Stimulated activated naive CD4-positive, alpha-beta T cell (primary cell): ENCODE measurements at places on chromosomes 5 and 9.
A peak's percentile ranks its signal among the peaks of the same experiment; 100 is the strongest.

GRCh38 chr9:132745756-132746709 is 75.8 kb downstream of the GTF3C4 start:
- DNase-seq, result no peak

DNA sequence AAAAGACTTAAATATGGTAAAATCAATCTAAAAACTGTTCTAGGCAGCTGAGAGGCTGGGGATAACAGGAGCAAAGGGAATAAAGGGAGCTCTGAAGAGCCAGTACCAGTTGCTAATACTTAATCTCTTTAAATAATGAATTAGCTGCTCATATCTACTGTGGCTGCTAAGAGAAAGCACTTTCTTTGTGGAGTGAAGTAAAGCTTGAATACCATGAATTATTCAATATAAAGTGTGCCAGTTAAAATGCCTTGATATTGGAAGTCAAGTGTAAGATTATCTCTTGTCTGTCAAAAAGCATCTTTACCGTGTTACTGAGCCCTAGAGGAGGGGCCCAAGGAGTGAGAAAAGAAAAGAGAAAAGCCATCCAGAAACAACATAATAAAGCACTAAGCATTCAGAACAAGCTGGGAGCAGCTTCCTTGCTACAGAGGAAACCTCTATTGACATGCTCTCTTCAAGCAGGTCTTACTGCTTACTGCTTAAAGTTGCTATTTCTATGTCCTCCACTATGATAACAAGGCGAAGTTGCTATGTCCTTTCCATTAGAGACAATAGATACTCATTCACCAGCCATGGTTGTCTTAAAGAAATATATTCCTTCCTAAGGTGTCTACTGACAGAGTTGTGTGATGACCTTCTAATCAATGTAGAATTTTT is 297.4 kb downstream of the CETN3 start:
- DNase-seq, result no peak

DNA sequence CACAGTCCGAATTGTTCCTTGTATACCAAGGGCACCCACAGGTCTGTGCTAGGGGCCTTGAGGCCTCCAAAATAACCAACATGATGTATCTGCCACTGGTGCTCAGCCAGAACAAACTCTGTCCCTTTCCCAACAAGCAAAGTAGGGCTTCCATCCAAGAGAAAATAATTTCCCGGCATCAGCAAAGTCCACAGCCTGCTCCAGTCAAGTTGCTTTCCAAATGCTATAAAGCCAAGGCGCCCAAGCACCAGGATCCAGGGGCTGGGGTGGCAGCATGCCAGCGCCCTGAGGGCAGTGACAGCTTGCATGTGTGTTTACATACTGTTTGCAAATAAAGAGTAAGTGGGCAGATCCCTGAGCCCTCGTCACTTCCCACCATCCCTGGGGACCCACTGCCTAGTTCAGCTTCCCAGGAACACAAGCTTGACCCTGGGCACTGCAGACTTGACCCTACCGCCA is 155.9 kb downstream of the ERCC6L2 start:
- DNase-seq, result no peak

- DNase-seq, result no peak
Measured at GRCh38 chr5:93941897-93942296, 200.5 kb upstream of the POU5F2 start.

- no peak for DNase-seq
Measured at GRCh38 chr5:172488221-172488620, 33.9 kb upstream of the SH3PXD2B start.

GRCh38 chr9:131546336-131547084 is 1.2 kb downstream of the PRRT1B start:
- DNase-seq, result no peak

DNA sequence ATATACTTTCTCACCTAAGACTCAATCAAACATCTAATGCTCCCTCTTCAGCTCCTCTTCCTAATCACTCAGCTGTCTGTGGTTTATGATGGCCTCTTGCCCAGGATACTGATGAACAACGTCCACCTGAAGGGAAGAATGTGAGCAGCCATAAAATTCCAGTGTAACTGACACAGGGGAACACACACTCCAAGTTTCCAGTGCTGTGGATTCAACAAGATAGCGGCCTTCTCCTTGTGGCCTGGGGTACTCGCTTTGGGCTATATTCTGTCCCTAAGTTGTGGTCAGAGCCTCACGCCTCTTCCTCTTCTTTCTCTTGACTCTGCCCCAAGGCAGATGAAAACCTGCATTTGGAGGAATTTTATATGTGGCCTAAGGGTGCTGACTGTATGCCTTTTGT is 11.7 kb downstream of the B4GALT1 start:
- no peak for DNase-seq

DNA sequence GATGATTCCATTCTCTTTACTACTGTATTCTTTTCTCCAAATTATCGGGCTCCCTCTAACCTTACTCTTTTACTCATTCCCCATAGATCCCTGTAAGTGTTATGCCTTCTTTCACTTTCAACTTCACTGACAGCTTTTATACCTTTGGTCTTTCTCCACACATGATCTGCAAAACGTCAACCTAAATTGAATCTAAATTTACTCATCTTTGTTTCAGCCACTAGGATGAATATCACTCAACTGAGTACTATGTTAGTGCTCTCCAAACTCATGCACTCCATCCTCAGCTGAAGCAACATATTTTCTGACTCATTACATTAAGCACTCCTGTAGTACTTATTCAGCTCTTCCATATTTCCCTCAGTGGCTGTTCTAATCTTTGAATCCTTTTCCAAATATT is 133.4 kb downstream of the ADAMTS19 start:
- no peak for DNase-seq

DNA sequence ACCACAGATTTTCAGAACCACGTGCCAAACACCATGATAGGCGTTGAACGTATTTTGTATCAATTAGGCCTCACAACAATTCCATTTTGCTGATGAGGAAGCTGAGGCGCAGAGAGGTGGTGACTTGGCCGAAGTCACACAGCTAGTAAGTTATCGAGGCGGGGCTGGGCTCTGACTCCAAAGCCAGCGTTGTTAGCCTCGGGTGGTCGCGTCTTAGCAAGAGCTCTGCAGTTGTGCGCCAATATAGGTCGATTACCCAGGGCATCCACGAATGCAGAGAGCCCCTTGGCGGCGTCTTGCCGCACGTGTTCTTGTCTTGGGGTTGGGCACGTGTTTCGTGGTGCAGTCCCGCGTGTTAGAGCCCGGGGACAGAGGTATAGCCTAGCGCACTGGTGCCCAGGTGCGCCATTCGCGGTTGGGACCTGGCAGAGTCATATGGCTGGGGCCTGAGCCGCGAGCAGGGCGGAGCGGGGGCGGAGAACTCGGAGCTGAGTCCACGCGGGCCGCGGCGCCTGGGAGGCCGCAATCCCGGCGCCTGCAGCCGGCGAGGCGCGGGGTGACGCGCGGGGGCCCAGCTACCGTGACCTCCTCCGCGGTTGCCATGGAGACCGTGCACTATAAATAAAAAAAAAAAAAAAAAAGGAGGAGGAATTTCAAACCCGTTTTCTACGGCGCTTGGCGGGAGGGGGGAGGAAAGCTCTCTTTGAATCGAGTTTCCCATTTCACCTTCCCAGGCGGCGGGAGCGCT is 62.3 kb downstream of the CXXC5 start:
- peak; percentile 69 for DNase-seq

- DNase-seq, result no peak
Measured at GRCh38 chr9:87100001-87100400, 152.7 kb upstream of the GAS1 start.

DNA sequence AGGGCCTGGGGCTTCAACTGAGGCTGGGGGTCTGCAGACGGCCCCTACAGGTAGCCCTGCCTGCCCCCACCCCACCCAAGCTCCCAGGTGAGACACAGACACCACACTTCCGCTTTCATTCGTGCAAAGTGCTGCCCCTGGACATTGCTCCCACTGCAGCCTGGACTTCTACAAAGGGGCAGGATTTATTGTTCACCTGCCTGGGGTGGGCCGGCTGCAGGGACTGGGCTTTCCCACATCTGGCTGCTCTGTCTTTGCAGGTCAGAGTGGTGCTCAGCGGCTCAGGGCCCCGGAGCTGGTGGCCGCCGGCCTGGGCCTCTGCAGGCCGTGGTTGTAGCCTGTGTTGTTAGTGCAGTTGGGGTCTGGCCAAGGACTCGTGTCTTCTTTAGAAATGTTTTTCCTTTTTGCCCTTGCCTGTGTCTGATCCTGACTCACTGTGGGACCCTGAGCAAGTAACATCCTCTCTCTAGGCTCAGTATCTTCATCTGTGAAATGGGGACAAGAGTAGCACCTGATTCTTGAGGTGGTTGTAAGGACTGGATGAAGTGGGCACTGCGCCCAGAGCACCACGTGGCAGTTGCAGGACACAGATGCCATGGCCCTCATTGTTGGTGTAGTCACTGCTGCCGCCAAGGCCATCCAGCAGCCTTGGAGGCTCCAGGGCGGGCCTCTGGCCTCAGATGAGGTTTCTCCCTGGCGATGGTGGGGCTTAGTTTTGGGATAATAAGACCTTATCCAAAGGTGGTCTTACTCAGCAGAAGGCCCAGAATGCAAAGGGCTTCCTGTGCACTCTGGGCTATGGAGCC is 143.9 kb downstream of the CACNA1B start:
- no peak for DNase-seq

GRCh38 chr5:56733580-56733979 is 81.8 kb upstream of the MAP3K1 start:
- no peak for DNase-seq

DNA sequence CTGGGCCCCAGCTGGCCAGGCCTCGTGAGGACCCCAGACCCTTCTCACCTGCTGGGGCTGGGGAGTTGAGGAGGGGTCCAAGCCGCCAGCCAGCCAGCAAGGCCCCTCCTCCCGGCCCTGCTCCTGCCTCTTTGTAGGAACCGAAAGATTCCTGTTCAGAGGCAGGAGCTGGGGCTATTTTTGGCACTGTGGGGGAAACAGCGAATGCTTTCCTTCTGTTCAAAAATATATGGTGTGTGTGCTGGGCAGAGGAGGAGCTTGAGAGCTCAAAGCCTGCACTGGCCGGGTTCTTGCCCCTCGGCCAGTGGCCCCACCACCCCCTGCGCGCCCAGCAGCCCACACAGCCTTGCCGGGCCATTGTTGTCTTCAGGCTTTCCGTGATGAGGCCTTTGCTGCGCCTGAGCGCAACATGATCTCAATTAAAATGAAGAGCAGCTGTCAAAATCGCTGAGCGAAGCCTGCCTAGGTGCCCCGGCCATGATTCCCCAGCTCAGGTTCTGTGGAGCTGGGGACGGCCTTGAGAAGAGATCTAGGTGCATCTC is 13.4 kb downstream of the NCS1 start:
- no peak for DNase-seq

GRCh38 chr9:21694424-21694823 is 108.0 kb upstream of the MTAP start:
- DNase-seq, result no peak

GRCh38 chr9:91720751-91721705 is 229.0 kb downstream of the ROR2 start:
- DNase-seq, result no peak

- no peak for DNase-seq
Measured at GRCh38 chr9:35687972-35688557, 1.7 kb downstream of the TPM2 start.

DNA sequence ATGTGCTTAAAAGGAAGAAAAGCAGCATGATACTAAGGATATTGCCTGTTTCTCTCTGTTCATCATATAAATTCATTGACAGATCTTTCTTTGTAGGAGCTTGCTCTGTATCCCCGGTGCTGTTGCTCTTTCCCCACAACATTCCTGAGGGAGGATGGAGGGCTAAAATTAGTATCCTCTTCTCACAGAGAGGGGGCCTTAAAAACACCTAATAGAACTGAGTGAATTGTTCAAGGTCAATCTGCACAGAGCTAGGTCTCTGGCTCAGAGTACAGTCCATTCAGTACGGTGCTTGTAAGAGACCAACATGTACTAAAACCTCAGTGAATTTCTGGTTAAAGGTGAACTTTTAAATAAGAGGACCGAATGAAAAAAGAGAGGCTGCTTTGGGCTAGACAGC is 88.7 kb downstream of the PALM2AKAP2 start:
- DNase-seq, result no peak

- no peak for DNase-seq
Measured at GRCh38 chr5:115460472-115460871, 84.1 kb downstream of the FEM1C start.

DNA sequence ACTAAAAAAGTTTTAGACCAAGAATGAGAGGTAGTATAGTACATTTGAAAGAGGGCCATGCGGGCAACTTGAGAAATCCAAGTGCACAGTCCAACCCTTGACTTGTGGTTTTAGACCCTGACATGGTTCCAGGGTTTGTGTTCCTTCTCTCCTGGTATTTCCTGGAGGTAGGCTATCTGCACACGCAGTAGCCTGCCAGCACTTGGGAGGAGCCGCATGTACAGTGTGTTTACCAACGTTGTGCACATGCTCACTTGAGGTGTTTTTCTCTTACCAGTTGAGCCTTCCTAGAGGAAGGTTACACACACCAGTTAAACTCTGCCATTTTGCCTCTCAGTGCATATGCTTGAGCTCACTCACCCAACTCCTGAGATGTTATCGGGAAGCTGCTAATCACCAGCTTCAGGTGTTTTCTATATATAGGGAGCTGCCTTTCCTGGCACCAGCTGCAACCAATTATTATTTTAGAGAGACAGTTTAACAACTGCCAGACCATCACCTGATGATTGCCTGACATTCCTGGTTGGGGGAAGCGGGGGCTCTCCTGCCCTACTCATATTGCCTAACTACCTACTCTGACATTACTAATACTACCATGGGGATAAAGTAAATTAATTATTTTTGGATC is 593.4 kb upstream of the TUSC1 start:
- no peak for DNase-seq
